ENCODE measurements at places on chromosomes 1 and 21.
A peak's percentile ranks its signal among the peaks of the same experiment; 100 is the strongest.

DNA sequence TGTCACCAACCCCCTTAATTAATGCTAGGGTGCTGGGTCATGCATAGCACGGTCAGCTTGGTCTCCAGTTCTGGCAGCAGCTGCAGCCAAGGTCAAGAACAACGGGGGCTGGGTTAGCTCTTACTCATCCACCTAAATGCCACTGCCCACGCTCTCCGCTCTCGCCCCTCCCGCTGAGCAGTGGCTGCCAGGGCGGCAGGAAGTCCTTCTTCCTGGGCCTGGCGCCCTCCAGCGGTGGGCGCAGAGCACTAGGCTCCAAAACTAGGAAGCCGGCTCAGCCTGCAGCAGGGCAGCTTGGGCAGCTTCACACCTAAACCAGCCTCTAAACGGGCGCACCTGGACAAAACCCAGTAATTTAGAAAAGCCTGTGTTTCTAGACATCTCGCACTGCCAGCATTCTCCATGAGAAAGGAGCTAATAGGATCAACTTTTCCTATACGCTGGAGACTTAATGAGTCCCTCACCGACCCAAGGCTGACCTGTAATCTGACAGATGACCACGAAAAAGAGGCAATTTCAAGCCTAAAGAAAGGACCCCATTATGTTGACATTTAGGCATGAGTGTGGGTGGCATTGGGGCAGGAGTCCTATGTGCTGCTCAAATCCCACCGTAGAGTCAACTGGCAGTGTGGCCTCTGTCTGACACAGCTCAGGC lies 78.4 kb upstream of the LRRN2 start:
- DNase-seq = peak; percentile 59

GRCh38 chr1:100130552-100131077 lies 2.1 kb downstream of the SASS6 start:
- no peak for DNase-seq

DNA sequence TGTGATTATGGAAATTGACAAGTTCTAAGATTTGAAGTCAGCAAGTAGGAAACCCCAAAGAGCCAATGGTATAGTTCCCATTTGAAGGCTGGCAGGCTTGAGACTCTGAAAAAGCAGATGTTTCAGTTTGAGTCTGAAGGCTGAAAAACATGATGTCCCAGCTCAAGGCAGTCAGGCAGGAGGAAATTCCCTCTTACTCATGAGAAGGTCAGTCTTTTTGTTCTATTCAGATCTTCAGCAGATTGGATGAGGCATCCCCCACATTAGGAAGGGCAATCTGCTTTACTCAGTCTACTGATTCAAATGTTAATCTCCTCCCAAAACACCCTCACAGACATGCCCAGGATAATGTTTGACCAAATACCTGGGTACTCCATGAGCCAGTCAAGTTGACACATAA lies 372.5 kb upstream of the ST6GALNAC5 start:
- DNase-seq = no peak

- no peak for DNase-seq
These were observed 24.5 kb downstream of the TMPRSS2 start for GRCh38 chr21:41483415-41483814.

DNA sequence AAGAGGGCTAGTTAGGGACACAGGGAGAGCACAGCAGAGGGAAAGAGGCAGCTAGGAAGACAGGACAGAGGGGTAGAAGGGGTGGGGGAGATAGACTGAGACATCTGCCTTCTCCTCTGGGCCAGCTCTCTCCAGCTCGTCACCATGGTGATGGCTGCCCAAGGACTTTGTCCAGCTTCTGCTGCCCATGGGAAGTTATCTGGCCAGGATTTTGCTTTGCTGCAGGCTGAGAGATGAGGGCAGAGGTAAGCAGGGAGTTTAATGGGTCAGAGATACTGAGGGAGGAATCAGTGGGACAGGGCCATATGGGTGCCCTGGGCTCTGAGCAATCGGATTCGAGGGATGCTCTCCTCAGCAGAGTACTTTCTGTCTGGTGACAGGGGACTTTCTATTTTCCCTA lies 34.5 kb upstream of the GPR37L1 start:
- no peak for DNase-seq

- no peak for DNase-seq
These were observed 64.9 kb downstream of the TOR1AIP2 start for GRCh38 chr1:179812501-179813292.

DNA sequence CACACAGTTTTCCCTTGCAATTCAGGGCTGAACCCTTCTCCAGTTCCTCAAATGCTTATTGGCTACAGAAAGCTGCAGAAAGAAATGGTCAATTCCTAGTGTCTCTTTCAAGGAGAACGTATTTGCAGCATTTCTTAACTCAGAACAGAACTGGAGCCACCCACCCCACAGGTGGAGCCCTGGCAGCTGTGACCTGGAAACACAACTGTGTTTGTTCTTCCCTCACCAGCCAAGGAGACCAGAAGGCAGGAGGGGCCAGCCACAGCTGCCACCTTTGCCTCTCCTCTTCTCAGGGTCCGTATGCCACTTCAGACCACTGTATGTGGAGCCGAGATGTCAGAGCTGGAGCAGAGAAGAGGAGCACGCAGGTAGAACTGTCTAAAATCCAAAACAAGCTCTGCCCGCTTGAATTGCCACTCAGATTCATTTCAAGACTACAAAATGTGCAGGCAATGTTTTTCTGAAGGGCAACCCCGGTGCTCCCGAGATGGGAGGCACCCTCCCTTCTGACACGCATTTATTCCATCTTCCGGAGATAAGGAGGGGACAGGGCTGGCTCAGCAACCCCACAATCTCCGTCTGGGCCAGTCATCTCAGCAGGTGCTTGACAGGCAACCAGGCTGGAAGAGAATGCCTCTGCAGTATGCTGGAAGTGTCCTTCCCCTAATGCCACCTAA lies 16.7 kb downstream of the CD247 start:
- DNase-seq = no peak

- no peak for DNase-seq
These were observed 14.8 kb upstream of the NFIA start for GRCh38 chr1:61067446-61068019.

- no peak for DNase-seq
These were observed 28.9 kb downstream of the KCNA10 start for GRCh38 chr1:110489973-110490542.

GRCh38 chr1:44842862-44843655 lies at the start of gene PTCH2:
TSS of gene PTCH2 (minus strand) at chr1:44843253. CDS start at chr1:44842932, 321 bp downstream.
- DNase-seq = no peak

- DNase-seq = peak; percentile 71
These were observed 4.6 kb downstream of the ID3 start for GRCh38 chr1:23554481-23555269.

GRCh38 chr1:231781892-231782291 lies 155.3 kb downstream of the DISC1 start:
- DNase-seq = no peak

DNA sequence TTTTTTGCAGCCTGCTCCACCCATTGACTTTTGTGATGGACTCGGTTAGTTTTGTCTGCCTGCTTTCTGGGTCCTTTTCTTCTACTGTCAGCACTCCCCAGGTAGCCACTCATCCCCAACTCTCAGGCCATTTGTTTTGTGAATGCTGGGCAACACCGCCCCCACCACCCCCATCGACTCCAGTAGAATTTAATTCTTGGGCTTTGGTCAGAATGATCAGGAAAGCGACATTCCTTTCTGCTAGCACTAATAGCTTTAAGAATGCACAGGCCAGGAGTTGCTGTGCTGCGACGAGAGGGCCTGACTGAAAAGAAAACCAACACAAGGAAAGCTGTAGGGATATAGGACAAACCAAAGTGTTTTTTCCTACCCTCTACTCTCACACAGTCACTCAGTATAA lies 144.4 kb downstream of the CDC7 start:
- no peak for DNase-seq

- DNase-seq = no peak
These were observed 48.9 kb downstream of the SLC66A1 start for GRCh38 chr1:19360843-19361610.

DNA sequence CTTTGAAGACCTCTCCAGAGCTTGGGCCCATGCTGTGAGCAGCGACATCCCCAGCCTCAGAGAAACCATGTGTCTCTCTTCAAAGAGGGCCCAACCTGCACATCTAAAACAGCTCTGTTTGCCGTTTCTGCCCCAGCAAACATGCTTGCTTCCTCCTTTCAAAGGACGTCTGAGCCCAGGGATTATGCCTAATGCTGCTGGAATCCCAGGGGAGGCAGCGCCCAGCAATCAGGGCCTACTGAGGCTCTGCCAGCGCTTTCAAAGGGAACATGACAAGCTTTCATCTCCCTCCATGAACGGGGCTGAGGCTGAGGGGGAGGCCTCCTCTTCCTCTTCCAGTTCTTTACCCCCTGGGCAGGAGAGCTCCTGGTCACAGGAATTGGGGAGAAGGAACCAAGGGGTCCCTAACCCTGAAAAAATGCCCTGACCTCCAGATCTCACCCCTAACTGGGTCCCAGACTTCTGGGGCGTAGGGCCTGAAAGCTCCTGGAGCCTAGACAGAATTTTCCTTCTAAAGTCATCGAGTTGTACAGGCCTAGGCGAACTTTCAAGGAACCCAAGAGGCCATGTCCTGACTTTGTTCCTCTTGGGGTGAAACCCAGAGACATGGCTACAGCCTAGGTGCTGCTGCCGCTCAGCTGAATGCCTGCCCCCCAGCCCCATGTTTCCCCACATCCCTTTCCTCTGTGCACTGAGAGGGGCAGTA lies 13.4 kb upstream of the ASCL5 start:
- DNase-seq = no peak

GRCh38 chr1:29260531-29260930 lies 24.2 kb downstream of the PTPRU start:
- no peak for DNase-seq

- DNase-seq = no peak
These were observed 2.9 kb downstream of the ARF1 start for GRCh38 chr1:228085287-228085951.

DNA sequence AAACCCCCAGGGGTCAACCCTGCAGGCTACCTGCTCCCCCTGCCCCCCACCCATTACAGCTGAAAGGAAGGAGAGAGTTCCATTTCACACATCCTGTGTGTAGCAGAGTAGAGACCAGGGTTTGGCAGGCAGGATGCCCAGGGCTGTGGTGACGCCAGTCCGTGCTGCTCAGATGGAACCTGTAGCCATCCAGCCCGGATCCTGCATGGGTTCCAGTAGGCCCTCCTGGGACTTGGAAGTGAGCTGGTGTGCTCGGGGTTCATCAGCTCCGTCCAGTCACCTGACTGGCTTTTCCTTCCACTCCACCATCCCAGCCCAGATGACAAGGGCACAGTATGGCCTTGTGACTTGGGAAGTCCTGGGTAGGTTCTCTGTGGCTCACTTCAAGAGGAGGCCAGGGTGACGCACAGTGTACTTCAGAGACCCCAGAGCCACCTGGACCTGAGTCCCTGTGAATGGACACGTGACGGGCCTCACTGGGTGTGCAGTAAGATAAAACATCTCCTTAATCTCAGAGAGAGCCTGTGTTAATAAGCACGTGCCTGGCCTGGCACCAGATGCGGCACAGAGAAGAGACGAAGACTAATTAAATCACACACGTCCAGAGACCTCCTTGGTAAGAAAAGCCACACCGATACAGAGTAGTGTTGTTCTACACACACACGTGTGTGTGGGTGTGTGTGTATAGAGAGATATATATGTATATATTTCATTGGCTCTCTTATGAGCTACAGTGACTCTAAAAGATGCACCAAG lies 16.0 kb downstream of the ITPKB start:
- DNase-seq = no peak

DNA sequence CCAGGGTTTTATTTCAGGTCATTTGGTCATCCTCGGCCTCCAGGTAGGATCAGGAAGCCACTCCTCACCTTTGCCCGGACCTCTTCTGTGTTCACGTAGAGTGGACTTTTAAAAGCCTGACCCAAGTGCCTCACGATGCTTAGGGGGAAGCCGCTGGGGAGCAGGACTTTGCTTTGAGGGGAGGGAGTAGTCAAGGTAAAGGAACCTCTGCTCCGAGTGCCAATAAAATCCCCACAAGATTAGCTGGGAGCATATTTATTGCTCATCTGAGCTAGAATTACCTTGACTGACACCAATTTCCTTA lies 603 bp upstream of the DHRS3 start:
- no peak for DNase-seq

DNA sequence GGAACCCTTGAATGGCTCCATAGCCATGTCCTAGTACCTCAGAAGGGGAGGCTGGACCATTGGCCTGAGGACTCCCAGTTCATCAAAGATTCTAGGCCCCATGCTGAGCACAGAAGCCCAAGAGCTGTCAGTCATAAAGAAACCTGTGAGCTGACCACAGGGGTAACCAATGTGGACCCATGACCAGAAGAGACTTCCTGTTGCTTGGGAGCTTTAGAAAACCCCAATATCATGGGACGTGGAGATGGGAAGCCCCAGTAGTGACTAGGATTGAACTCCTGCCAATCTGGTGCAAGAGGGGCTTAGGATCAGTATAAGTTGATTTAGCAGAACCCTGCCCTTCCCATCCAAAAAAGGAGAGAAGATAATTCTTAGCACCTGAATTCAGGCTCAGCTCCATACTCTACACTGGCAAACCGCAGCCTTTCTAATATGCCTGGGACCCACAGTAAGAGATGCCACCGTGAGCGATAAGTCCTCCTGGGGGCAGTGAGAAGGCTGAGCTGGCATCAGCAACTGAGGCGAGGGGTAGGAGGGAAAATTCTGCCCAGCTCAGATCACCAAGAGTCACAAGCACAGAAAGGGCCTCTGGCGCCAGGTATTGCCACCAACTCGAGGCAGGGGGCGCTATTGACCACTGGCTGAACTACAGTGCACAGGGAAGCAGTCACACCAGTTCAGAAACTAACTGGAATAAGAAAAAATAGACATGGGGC lies 108.9 kb downstream of the CAPN8 start:
- DNase-seq = no peak

DNA sequence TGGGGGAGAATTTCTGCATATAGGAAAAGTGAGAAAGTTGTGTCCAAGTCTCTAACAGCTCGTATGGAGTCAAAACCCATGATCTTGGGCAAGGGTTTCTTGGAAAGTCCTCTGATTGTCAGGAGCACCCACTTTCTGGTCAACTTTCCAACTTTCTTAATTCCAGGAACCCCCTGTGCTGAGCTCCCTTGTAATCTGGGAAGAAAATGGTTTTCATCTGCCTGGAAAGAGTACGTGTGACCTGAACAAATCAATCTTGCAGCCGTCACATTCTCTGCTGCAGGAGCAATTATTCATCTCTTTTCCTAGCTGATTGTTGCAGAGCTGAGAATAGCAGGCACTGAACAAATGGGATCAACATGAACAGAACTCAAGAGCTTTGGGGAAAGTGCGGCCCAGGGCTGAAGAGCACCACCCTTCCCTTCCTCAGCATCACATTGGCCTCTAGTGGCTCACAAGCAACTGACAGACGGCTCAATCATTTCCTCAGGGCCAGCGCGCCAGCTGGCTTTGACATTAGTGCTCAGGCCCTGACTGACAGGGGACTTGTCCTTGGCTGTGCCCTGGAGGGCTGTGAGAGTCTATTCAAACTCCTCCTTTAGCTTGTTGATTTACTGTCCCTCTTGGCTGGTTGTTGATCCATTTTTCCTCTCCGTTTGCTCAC lies 295.2 kb downstream of the HLX start:
- DNase-seq = no peak

- DNase-seq = no peak
These were observed 47.9 kb downstream of the KCNAB2 start for GRCh38 chr1:6093611-6094010.
